ENCODE measurements at places on chromosomes 5 and 9. TPM values are rescaled to one million over a fixed set of nuclear protein-coding genes. Genes with fewer than 3 reads are reported as not detected.

The PCDHB12 gene
- 1.2 TPM for total RNA-seq

The MYOZ3 gene
- 0.87 TPM for total RNA-seq

The SLCO6A1 gene
- total RNA-seq = not detected

The LCN15 gene
- total RNA-seq = not detected

The FOXD4 gene
- total RNA-seq = not detected

The BOD1 gene
- total RNA-seq = 44.1 TPM

All from renal cortical epithelial cell (primary cell).